ENCODE measurements at places on chromosomes 1 and 21.
A peak's percentile ranks its signal among the peaks of the same experiment; 100 is the strongest.

- DNase-seq = no peak
Measured at GRCh38 chr1:195948123-195948895, 659.9 kb downstream of the KCNT2 start.

DNA sequence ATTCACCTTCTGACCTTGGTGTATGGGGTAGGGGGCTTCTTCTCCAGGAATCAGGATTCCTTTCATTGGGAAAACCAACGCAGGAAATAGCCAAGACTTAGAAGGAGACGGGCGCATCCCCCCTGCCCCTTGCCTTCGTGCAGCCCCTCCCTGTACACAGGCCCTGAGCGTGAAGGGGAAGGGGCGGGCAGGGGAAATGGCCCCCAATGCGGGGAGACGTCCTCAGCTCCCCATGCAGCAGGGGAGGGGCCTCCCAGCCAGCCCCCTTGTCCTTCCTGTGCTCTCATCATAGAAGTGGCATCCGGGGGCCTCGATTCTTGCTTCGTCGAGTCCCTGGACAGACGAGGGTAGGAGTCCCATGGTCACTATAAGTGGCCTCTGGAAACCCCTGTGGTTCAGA, 116.9 kb downstream of the AJAP1 start:
- no peak for DNase-seq

- DNase-seq = no peak
Measured at GRCh38 chr1:202150602-202151001, 6.1 kb upstream of the ARL8A start.

- DNase-seq = no peak
Measured at GRCh38 chr1:155320661-155321617, at the start of gene RUSC1. Gene RUSC1 (plus strand): TSS chr1:155320894. CDS start chr1:155321774, 880 bp downstream.

- no peak for DNase-seq
Measured at GRCh38 chr1:203076031-203076511, 9.7 kb downstream of the MYOG start.

GRCh38 chr1:9389968-9390367, 97.3 kb downstream of the SPSB1 start:
- DNase-seq = no peak

DNA sequence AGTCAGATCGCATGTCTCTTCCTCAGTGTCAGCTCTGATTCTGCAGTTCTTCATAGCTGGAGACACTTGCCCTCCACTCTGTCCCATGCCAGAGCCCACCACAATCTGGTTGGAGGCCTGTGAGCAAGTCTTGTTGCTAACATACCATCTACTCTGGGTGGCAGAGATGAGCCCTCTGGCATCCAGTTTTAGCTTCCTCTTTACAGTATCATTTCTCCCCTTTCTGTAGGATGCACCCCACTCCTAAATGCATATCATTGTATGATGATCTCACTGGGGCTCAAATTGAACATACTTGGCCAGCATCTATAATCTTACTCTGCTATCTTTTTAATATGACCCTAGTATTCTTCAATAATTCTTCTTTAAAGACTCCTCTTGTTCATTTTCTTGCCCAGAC, 16.9 kb downstream of the PCNX2 start:
- no peak for DNase-seq

DNA sequence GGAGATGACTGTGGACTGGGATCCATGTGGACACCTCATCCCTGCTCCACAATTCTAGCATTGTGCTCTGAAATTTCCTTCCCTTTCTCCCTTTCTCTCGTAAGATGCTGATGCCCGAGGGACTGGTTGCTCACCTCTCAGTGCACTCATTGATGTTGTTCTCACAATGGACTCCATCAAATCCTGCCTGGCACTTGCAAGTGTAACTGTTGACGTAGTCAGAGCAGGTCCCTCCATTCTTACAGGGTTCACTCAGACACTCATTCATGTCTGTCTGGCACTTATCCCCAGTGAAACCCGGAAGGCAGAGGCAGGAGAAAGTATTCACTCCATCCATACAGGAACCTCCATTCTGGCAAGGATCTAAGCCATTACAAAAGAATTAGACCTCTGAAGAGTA, 45.1 kb upstream of the ADAM30 start:
- DNase-seq = no peak

GRCh38 chr1:204340081-204340889, 19.4 kb downstream of the PLEKHA6 start:
- DNase-seq = peak; percentile 99

GRCh38 chr1:17857996-17858395, 102.9 kb downstream of the ACTL8 start:
- no peak for DNase-seq

DNA sequence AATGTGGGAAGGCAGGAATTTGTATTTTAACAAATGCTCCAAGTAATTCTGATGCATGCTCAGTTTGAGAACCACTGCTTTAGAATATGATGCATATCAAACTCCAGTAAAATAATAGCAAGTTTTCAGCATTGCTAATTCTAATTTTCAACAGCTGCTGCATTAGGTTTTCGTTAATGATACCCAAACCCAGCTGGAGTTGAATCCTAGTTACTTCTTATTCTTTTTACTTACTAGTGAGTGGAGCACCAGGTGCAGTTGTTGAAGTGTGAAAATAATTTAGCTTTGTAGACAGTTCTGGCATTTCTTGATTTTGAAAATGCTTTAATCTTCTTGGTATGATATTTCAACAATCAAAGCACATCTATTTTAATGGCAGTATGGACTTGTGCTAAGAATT, 138.5 kb downstream of the HS2ST1 start:
- DNase-seq = no peak

GRCh38 chr1:225514671-225515081, 86.8 kb upstream of the LBR start:
- DNase-seq = no peak

DNA sequence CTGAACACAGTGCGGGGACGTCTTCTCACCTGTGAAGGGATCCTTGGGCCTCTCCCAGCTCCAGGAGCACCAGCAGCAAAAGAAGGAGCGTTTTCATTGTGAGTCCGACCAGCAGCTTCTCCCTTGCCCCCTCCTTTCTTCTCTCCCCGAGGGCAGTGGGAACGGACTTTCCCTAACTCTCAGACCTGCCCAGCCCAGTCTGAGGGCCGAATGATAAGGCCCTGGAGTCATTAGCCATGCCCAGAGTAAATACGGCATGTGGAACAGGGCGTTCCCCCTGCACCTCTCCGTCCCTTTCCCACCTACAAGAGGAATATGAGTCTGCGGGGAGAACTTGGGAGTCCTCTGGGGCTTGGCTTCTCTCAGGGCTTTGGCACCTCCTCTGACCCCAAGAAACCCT, at the start of gene CTSE:
Gene CTSE, minus strand, starts transcription at position 201 of the 400 bp plus-strand sequence. Its CDS starts 104 bp downstream, at position 97.
- DNase-seq = no peak

DNA sequence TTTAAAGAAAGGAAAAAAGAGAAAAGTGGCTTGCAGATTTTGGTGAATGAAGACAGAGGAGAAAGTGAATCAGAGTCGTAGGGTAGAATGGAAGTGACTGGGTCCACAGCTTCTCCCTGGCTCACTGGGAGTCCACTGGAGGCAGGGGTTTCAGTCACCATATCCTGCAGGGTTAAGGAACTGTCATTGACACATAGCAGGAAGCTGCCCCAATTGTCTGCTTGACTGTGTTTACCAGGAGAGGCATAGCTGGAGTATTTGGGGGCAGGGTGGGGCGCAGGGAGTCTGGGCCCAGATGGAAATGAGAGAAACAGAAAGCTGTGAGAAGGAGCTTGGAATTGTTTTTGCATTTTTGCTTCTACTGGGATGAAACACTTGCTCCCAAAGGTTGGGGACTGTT, 228.8 kb upstream of the CSF3R start:
- DNase-seq = no peak

DNA sequence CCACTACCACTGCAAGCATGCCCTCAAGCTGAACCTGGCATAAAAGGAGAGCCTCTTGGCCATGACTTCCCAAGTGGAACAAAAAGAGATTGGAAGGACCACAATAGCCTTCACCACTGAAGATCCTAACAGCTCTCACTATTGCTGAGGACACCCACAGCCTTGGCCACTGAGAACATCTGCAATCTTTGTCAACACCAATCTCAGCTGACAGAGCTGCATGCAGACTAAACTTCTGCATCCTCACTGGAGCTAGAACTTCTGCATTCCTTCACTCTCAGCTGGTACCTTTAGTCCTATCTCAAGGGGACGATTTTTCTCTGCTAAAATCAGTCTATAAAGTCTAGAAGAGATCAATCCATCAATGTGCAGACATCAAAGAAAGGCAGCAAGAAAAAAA, 8.3 kb upstream of the FCRL2 start:
- DNase-seq = no peak

GRCh38 chr1:223490256-223490655, 97.0 kb downstream of the CCDC185 start:
- no peak for DNase-seq

DNA sequence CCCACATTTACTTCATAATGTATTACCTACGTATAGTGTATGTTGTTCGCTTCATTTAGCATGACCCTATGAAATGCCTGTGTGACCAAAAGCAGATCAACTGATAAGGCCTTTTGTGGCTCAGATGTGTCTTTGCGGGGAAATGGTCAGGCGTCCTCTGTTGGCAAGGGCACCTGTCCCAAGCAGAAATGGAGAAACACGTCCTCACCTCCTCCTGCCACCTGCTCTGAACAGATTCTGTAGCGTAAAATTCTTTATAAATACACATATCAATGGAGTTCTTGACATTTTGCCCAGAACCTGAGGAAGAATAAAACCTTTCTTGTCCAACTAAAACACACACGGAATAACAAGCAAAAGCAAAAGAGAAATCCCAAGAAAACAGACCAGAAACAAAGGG, 417.9 kb downstream of the KIF26B start:
- DNase-seq = no peak

DNA sequence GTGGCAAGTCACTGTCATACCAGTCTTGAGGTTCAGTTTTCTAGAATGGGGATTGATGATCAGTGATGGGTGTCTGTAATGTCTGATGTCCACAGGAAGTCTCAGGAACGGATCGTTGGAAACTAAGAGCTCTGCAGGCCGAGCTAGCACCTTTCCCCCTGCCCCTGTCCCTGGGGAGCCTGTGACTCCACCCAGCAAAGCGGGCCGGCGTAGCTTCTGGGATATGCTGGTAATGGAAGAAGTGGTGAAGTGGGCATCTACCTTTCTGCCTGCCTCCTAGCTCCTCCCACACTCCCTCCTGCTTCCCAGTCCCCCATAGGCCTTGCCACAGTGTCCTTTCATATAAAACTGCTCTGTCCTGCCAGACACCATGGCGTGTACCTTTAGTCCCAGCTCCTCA, 13.4 kb downstream of the HYI start:
- peak; percentile 74 for DNase-seq

DNA sequence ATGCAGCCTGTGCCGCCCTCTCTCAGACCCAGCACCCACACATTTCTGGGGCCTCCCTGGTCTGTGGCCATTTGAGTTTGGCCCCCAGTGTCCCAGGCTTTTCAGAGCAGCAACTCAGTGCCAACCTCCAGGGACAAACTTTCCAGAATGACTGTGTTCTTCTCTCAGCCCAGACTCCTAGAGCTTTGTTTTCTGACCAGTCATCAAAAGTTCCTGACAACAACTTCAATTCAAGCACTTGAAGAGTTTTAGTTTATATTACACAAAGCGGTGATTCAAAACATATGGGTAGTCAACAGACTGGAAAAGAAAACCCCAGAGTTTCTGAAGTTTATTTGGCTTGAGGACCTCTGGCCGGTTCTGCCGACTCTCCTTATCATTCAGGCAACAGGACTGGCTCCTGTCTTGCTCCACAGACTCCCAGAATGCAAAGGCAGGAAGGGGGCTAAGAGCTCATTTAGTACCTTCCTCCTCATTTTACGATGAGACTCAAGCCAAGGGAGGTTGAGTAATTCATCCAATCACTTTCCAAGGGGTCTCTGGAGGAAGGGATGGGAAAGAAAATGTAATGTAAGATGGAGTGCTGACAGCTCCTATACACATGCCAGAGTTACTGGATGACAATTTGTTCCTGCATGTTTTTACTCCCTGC, 27.0 kb upstream of the TIAM1 start:
- DNase-seq = no peak

DNA sequence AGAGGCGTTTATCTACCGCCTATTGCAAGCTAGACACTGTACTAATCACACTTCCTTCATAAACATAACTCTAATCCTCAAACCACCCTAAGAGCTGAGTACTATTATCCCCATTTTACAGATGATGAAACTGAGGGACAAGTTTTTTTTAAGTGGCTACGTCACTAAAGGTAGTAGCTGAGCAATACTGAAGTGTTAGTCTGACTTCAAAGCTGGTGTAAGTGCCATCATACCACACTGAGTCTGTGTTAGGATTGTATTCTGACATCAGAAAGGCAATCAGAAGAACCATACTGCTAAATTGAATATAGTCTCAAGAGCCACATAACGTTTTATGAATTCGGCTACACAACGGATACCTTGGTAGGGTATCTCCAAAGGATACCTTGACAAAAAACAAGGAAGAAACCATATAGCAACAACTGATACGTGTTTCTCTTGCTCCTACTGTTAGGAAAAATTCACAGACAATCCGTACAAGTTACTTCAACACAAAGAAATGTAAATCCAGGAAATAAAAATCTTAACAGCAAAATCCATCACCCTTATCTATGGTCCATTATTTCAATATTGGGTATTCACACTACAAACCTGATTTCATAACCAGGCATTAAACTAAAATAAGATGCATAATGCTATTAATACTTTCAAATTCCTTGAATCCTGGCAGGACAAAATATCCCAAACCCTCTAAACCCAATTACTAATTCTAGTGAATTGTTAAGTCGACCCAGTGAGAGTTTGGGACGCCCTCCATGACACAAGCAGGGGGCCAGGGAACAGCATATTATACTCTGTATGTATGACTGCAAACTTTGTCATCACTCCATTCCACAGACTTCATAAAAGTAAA, 1.6 kb downstream of the TP53BP2 start:
- DNase-seq = no peak

DNA sequence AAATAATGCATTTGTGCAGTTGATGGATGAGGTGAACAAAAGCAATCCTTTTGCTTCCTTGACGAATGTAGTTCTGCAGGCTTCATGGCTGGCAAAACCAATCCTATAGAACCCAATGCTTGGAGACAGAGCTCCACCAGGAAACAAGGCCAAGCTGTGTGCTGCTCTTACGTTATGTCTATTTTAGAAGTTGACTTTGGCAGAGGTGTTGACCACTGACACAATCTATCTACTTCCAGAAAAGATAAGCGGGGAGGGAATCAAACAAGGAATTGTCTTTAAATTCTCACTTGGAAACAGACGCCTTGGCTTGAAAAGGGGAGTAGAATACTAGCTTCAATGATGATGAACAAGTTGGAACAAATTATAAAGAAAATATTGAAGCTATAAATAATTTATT, 211.2 kb downstream of the SETD4 start:
- no peak for DNase-seq

- DNase-seq = no peak
Measured at GRCh38 chr1:67700692-67701410, 15.8 kb downstream of the GADD45A start.

GRCh38 chr1:56509713-56510641, 69.4 kb downstream of the PLPP3 start:
- no peak for DNase-seq

GRCh38 chr1:46613661-46614603, 2.7 kb downstream of the MOB3C start:
- no peak for DNase-seq

DNA sequence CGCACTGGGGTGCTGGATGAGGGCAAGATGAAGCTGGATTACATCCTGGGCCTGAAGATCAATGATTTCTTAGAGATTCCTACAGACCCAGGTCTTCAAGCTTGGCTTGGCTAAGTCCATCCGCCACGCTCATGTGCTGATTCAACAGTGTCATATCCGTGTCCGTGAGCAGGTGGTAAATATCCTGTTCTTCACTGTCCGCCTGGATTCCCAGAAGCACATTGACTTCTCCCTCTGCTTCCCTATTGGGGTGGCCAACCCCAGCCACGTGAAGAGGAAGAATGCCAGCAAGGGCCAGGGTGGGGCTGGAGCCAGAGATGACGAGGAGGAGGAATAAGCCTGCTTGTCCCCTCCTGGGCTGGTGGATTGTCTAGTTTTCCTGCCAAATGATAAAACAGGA, 2.2 kb upstream of the CBR3 start:
- DNase-seq = no peak
